ENCODE measurements at places on chromosomes 4 and X.

DNA sequence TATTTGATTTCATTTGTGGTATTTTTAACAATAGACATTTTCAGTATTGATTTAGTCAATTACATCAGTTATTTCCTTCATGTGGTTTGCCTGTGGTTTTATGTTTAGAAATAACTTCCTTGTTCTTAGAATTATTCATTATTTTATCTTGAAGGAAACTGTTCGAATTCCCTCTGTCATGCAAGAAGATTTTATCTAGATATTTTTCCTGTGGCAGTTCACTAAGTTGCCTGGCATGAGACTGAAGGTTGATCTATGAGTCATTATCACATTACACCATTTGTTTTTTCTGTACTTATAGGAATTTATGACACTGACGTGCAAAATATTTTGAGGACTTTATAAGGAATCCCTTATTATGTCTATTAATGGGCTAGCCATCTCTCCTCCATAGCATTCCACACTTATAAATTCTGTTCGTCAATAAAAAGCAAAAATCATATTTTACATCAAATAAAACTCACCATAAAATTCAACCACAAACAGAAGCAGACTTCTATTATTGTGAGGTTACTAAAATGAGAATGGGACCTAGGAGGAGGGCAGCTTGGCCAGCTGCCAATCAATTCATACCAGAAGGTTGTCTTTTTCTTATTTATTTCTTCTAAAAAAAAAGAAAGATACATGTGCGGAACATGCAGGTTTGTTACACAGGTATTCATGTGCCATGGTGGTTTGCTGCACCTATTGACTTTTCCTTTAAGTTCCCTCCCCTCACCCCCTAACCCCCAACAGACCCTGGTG, 179.0 kb downstream of the KCNIP4 start:
- no peak for DNase-seq

- DNase-seq: no peak
Measured at GRCh38 chrX:134929808-134930207, 61.0 kb upstream of the SMIM10 start.

GRCh38 chr4:87971866-87972265, 3.6 kb upstream of the SPP1 start:
- DNase-seq: no peak

DNA sequence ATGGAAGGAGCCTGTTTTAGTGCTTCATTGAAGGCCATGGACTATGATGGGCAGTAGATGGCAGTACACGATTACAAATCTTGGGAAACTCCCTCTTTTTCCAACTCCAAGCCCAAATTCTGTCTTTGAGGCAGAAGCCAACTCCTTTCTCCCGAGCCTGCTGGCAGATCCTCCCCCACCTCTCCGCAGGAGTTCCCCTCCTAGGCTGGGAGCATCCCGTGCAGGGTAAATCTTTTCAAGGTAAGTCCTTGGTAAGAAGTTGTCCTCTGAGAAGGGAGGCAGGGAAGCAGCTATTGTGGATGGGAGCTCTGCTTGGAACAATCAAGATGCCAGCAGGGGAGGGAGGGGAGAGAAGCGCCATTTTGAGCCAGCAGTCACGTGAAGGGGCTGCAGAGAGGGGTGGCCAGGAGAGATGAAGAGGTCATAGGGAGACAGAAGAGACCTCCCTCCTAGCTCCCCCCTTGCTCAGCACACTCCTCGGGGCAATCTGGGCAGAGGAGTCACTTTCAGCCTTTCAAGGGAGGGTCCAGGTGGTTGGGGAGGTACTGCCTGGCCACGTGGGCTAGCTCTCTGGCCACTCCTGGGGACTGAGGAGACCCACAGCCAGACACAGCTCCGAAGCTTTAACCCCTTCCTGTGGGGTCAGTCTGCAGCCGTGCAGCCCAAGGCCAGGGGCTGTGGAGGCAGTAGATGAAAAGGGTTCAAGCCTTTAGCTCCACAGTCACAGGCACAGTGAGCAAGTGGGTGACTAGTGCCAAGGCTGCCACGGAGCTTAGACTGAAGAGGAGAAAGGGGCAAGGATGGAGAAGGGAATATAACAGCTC, 9.6 kb downstream of the CC2D2A start:
- DNase-seq: no peak

DNA sequence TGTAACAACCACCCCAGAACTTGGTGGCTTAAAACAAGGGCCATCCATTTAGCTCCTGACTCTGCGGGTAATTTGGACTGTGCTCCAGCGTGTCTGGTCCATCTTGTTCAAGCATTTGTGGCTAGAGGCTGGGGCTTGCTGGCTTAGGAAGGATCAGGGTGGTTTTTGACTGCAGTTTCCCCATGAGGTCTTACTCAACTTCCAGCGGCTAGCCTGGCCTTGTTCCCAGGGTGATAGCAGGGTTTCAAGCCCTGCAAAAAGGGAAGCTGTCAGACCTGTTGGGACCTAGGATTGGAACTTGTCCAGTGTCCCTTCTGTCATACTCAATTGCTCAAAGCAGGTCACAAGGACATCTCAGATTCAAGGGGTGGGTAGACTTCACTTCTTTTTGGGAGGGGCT, 205.9 kb downstream of the STIM2 start:
- no peak for DNase-seq

DNA sequence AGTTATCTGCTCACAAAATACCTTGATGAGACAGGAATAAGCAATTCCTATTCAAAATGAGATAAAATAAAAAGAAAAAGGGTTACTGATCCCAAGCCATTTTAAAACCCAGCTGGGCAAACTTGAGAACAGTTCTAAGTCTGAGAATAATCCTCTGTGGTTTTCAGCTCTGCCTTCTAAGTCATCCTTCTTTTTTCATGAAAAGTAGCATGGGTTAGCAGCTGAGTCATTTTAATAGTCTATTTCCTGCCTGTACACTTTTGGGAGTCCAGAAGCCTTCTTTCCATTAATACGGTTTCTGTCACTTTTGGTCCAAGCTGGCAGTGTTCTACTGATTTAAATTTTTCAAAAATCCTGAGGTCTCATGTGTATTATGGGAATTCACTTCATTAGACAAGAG, 374.3 kb downstream of the IQCM start:
- no peak for DNase-seq

- no peak for DNase-seq
Measured at GRCh38 chr4:140054861-140055260, 99.1 kb downstream of the MAML3 start.

DNA sequence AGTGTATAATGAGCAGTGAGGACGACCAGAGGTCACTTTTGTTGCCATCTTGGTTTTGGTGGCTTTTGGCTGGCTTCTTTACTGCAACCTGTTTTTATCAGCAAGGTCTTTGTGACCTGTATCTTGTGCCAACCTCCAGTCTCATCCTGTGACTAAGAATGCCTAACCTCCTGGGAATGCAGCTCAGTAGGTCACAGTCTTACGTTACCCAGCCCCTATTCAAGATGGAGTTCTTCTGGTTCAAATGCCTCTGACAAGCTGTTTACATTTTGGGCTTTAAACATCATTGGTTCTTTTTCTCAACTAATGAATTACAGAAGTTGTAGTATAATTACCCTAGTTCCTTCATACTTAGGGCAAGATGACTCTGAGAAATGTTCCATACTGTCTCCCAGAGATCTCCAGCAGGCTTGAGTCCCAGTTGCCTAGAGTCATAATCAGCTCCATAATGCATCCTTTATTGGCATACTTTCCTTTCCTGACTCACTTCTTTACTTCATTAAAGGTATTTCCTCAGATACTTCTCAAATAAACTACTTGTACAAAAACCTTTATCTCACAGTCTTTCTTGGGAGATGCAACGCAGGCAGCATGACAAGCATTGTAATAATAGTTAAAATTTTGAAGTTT, 136.5 kb downstream of the KDM6A start:
- DNase-seq: no peak

- no peak for DNase-seq
Measured at GRCh38 chrX:43590150-43590549, 65.9 kb upstream of the MAOA start.

DNA sequence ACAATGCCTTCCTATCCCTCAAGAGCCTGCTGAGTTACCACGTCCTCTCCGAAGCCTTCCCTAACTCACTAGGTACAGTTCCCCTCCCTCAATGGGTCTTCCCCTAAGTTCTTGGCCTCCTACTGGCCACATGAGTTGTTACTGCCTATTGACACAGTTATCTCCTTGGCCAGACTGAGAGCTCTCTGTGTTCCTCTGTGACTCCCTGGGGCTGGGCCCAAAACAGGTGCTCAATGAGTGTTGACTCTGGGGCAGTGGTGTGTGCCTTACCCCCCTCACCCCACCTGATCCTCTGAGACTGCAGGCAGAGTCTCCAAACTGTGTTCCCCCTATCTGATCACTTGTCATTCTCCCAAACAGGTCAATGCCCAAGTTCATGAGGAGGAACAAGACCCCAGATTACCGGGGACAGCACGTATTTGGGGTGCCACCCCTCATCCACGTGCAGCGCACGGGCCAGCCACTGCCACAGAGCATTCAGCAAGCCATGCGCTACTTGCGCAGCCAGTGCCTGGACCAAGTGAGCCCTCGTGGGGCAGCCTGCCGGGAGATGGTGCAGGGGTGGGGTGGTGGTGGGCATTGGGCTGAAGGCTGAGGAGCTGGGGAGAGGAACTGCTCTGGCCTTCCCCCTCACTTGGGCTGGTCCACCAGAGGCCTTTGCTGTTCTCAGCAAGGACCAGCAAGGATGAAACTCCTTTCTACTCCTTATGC, 72.6 kb downstream of the STARD8 start:
- no peak for DNase-seq

DNA sequence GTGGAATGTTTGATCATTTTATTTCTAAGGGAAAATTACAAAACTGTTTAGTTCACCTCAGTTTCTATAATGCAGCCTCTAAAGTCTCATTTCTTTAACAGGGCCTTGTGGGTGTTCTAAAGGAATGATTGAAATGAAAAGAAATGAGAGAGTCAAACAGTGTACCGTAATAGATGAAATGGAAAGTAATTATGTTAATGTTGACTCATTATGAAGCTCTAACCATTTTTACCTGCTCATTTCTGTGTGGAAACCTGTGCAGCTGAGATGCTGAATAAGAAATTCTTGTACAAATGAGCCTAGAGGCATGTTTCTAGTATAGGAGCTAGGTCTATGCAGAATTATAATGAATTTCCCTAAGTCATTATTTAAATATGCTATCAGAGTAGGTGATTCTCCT, 45.2 kb upstream of the RPA4 start:
- no peak for DNase-seq

GRCh38 chrX:13367950-13368349, 48.1 kb upstream of the ATXN3L start:
- no peak for DNase-seq

Data from effector memory CD8-positive, alpha-beta T cell (primary cell).